ENCODE measurements at places on chromosomes 3 and 15.

- no peak for DNase-seq
Measured at GRCh38 chr15:68239025-68239424, 9.5 kb upstream of the CLN6 start.

GRCh38 chr3:132135628-132136333, 101.0 kb upstream of the CPNE4 start:
- no peak for DNase-seq

DNA sequence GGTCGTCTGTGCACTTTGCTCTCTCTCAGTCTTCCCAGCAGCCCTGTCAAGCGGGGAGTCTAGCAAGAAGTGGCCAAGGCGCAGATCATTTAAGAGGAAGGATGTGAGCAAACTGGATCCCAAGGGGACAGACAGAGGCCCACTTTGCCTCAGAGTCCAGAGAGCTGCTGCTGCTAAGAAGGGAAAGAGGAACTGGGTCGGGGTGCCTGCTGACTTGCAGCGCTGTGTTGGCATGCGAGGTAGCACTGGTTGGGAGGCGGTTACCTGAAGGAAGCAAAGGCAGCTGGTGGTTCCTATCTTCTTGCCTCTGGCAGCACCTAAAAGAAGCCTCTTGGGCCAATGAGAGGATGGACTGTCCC, 28.1 kb downstream of the SMAD3 start:
- DNase-seq, result no peak

GRCh38 chr3:98972720-98973119, 71.2 kb upstream of the DCBLD2 start:
- no peak for DNase-seq

DNA sequence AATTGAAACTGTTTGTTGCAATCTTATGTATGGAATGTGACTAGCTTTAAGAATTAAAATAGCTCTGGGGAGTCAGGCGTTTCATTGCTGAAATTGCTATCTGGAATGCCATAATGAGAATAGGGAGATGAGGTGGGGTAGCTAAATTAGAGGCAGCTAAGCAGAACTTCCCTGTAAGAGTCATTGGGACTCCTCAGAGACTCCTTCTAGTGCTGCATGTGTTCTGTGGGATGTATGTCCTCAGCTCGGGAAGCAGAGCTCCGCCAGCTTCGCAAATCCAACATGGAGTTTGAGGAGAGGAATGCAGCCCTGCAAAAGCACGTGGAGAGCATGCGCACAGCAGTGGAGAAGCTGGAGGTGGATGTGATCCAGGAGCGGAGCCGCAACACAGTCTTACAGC, 57.4 kb downstream of the HMG20A start:
- no peak for DNase-seq

- no peak for DNase-seq
Measured at GRCh38 chr3:131605916-131606315, 103.1 kb upstream of the MRPL3 start.

- no peak for DNase-seq
Measured at GRCh38 chr3:3860235-3860634, 61.0 kb downstream of the LRRN1 start.

GRCh38 chr3:42662037-42662812, 8.7 kb downstream of the ZBTB47 start:
- no peak for DNase-seq

DNA sequence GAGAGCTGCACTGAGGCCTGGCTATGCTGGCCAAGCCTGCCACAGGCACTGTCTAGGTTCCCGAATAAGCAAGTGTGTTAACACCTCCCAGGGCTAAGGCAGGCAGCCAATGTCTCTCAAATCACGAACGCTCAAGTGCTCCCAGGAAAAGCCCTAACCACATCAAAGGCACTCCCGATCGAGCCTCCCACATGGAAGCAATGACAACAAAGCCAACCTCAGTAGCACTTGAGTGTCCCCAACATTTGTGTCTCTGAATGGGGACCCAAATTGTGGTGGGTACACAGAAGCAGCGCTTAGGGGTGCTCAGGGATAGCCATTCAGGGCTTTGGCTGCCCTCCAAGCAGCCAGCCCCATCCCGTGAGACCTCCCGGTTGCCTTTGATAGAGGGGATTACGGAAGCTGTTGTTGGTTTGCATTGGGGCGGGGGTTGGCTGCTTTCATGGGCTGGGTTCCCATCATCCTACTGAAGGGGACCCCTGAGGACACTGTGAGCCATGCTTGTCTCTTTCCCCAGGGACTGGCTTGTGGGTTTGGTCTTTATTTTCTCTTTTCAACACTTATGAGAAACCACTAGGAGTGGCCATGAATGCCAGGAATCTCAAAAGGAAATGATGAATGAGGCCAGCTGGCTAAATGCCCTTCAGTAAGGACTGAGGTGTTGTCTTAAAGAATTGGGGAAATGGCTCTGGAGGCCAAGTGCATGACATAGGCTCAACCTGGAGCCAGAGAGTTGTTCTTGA, 234.1 kb upstream of the FEZF2 start:
- DNase-seq, result no peak

DNA sequence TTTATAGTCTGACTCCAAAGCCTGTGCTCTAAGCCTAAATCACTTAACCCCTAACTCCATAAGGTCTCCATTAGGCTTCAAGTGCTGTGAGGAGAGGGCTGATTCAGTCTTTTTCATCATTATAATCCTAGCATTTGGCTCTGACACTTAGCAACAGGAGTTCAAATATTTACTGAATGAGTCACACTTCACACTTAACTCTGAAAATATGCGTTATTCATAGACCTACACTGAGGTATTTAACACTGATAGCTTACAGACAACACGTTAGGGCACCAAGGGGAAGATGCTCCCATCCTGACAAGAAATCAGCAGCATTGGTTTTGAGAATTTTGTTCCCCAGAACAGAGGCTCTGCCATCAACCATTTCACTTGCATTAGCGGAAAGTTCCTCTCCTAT, 53.5 kb downstream of the MSL2 start:
- DNase-seq, result no peak

DNA sequence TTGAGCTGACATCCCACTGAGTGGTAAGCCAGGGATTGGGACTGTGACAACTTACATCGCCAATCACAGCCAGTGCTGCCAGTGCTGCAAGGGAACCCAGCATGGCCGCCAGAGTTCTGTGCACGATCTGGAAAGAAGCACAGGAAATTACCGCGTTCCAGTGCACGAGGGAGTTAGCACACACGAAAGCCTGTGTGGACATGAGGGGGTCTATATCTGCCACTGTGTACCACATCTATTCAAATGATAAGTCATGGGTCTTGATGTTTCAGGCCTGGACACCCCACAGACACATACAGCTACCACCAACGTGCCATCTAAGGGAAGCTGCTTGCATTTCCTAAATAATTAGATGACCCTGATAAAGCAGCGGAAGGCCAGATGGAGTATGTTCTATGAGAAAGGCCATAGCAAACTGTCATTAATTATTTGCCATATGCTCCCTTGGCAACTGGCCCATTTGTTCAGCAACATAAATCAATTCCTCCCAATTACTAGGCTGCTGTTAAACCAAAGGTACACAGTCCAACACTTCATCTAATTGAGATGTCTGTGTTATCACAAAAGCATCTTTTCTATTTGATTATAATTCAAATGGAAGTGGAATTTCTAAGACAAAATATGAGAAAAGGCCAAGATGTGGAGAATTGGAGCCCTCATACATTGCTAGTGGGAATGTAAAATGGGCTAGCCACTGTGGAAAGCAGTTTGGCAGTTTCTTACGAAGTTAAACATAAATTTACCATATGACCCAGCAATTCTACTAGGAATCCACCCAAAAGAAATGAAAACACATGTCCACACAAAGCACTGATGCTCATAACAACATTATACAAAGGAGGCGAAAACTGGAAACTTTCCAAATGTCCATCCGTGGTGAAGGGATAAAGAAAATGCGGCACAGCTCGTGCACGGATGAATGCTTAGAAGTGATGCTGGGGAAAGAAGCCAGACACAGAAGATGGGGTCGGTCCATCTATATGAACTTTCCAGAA, 108.3 kb downstream of the OCA2 start:
- DNase-seq, result no peak

- DNase-seq, result no peak
Measured at GRCh38 chr3:56269755-56270535, 198.3 kb downstream of the ERC2 start.

DNA sequence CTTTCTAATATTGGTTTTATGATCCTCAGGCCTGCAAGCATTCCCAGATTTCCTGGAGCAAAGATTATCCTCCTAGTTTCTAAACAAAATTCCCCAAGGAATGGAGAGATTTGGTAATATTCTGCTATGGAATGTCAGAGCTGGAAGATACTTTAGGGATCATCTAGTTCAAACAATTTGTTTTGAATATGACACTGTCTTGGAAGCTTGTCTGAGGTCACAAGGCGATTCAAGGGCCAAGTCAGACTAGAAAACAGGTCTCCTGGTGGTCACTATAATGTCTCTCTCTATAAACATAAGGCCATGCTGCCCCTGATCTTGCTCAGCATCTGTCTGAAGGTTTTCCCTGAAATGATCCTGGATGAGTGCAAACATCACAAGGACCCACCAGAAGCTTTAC, 143.4 kb upstream of the BCL6 start:
- no peak for DNase-seq

GRCh38 chr3:31791090-31791430, 190.0 kb downstream of the OSBPL10 start:
- no peak for DNase-seq

DNA sequence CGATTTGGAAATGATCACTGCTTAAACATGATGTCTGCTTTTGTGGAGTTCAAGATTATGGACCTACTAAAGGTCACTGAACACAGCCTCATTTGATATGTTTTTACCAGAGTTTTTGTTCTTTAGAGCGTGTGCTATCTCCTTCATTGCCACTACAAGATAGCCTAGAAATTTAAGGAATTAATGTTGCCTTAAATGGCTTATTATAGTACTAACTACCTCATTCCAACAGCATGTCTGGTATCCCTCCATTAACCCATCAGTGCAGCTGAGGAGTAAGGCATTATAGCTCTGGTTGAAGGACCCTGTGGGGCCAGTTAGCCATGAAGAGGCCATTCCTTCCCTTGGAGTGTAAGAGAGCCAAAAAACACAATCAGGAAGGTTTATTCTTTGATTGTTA, 2.3 kb upstream of the FAM43A start:
- DNase-seq, result no peak

- no peak for DNase-seq
Measured at GRCh38 chr3:183281126-183281797, 28.2 kb downstream of the B3GNT5 start.

DNA sequence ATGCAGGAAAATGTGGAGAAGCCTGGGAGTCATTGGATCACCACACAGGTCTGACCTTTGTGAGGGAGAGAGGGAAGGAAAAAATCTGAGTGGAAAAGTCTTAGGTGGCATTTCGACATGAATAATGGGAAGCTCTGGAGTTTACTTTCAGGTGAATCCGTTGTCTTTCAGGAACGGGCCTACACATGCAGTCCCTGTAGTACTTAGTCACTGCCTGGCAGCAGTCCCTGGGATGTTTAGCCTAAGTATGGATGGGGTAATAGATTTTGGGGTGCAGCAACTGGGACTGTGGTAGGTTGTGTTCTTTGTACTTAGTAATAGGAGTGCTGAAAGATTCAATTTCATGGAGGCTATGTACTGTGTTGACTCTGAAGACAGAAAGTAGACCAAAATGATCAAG, 227.5 kb upstream of the EPHA3 start:
- DNase-seq, result no peak

DNA sequence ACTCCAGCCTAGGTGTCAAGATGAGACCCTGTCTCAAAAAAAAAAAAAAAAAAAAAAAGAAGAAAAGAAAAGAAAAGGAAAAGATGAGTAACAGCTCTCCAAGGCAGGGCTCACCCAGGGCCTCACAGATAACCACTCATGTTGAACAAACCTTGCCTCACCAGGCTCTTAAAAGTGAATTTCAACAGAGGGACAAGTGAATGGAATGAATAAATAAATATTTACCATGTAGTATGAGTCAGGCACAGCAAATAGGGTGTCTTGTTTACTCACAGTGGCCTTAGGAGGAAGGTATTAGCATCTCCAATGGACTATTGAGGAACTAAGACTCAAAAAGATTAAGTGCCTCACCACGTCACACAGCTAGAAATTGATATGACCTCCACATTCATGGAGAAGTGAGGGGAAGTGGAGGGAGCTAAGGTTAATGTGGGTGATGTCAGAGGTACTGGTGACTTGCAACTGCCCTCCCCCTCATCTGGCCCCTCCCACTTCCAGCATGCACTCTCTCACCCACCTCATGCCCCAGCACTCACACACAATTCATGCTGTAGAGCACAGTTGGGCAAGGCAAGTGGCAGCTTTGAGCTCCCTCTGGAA, 255.5 kb downstream of the UACA start:
- no peak for DNase-seq

DNA sequence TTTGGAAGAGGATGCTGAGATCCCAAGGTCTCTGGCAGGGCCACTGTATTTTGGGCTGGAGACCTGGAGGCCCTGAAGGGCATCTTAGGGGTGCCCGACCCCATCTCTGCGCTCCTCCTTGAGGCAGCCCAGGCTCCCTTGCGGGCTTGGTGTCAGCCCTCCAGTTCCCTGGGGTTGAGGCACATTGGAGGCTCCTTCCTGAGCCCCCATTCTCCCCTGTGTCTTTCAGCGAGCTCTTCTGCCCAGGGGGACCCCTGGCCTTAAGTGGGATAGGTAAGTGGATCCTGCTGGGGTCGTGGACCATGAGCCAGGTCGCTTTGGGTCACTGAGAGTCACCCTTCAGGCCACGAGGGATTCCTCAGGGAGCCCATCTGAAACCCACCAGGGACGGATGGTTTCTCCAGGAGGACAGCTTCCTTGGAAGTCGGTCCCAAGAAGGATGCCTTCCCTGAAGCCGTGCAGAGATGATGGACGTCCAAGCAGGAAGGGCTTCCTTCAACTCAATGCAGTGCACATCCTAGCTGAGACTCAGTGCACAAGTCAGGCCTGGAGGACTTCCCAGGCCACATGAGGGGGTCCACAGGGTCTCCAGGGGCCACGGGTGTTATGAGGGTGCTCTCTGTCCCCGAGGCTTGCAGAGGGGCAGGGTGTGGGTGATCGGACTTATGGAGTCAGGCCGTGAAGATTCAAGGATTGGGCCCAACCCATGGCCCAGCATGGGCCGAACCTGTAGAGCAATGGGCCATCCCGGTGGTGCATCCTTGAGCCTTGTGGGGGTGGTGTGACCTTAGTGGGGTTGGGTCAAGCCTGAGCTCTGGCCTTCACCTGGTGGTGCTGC, 224.3 kb downstream of the SNRPN start:
- DNase-seq, result peak; percentile 5

- no peak for DNase-seq
Measured at GRCh38 chr3:148654433-148654832, 43.3 kb upstream of the AGTR1 start.

GRCh38 chr15:68377766-68378165, 54.2 kb downstream of the ITGA11 start:
- no peak for DNase-seq

All from GM12892 (cell line).